Brain (organoid and tissue), 16 donors: ENCODE measurements at places on chromosomes 6 and 20. TPM values are rescaled to one million over a fixed set of nuclear protein-coding genes. Genes with fewer than 3 reads are reported as not detected.

DNA sequence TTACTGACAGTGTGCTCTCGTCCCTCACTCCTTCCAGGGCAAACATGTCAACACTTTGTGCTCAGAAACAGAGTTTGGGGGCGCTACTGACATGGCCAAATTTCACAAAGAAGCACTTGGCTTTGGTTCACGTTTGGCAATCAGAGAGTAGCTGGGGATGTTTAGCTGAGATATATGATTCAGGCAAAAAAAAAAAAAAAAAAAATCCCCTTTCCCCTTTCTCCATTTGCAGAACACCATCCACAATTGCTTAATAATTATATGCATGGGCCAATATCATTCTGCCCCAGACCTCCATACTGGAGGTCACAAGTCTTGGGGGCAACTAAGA lies 128.4 kb upstream of the ADGRF1 start:
- no peak for DNase-seq

DNA sequence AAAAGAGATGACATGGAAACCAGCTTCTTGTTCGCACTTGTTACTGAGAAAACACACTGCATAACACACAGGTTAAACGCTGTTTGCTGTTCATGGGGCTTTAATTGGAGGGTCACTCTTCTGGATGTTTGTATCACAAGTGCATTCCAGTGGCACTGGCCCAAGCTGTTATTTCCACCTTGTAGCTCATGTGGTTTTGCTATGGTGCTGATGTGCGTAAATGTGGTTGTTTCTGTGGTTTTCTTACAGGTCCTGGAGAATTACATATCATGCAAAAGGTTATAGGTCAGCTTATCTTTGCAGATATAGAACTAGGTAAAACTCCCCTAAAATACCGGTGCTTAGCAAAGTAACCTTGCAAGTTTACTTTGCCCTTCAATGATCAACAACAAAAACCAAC lies 89.3 kb upstream of the AHI1 start:
- no peak for DNase-seq

The C6orf163 gene
- 0.25 TPM for polyA plus RNA-seq

The LTA gene
- polyA plus RNA-seq = not detected

DNA sequence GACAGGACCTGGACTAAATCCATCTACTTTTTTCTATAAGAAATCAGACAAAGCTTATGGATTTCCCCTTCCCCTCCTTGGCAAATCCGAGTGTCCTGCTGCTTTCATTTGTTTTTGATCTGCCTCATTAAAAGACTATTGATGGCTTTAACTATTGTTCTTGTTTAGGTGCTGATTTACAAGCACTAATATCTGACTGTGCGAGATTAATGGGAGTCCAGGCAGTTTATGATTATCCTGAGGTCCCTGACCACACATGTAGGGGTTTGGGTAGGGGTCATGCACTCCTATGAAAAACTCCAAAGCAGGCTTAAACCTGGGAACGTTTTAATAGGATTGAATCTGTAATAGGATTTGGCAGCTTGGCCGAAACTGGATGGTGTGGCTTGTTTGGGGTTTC lies 317.5 kb upstream of the POU3F2 start:
- peak; percentile 35 for DNase-seq

GRCh38 chr6:115411756-115412155 lies 648.9 kb downstream of the FRK start:
- DNase-seq = no peak

- DNase-seq = no peak
Observed at GRCh38 chr20:8589956-8590355, 457.9 kb downstream of the PLCB1 start.

GRCh38 chr20:23282546-23282945 lies 68.0 kb upstream of the NXT1 start:
- no peak for DNase-seq

The ZNF76 gene
- polyA plus RNA-seq = 43.0 TPM

The KIF6 gene
- polyA plus RNA-seq = 3.3 TPM

The NR2E1 gene
- 3.0 TPM for polyA plus RNA-seq

DNA sequence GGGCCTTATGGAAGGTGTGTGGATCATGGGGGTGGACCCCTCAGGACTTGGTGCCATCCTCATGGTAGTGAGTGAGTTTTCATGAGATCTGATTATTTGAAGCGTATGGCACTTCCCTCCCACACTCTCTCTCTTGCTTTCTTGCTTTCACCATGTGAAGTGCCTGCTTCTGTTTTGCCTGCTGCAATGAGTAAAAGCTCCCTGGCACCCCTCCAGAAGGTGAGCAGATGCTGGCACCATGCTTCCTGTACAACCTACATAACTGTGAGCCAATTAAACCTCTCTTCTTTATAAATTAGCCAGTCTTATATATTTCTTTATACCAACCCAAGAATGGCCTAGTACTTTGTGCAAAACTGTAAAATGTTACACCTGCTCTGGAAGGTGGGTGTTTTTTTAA lies 396.8 kb upstream of the HS3ST5 start:
- DNase-seq = no peak

- DNase-seq = no peak
Observed at GRCh38 chr6:121879149-121879548, 443.7 kb downstream of the GJA1 start.

The DEF6 gene
- 4.7 TPM for polyA plus RNA-seq

GRCh38 chr20:7031222-7031621 lies 263.7 kb downstream of the BMP2 start:
- DNase-seq = no peak

- DNase-seq = no peak
Observed at GRCh38 chr6:27263886-27264285, 16.4 kb downstream of the PRSS16 start.

GRCh38 chr20:8183526-8183925 lies 51.5 kb downstream of the PLCB1 start:
- no peak for DNase-seq

DNA sequence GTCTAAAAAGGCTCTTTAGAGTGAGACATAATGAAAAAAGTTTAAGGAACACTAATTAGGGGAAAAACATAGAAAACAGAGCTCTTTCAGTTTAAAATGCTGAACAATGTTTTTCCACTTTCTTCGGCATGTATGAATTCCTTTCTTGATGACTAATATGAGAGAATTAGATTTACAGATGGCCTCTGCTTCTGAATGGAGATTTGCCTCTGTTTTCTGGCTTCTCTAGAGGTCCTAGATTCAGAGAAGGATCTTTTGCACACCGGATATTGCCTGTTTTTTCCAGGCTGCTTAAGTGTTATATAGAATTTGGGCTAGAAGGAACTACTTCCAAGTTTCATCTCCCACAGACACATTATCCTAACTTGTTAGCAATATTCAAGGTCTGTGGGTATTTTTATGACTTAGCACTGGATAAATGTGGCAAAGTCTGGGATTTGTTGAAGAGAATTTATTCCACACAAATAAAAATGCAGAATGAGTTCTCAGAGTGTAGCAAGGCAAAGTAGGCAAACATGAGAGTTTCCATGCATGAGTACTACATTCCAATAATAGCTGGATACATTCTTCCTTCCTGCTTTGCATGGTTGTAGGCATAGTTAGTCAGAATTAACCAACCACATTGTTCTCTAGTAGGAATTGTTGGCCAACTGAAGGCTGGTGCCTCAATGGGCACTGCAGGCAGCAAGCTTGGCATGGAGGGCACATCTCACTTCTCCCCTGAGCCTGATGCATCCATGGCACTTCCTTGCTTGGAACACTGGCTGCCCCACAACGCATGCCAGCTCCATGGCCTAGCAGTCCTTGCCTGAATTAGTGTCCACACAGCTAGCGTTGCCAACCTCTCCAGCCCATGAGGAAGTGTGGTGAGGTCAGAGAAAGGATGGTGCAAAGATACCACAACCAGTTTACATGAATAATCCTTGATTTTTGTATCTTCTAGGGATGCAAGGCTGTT lies 224.2 kb downstream of the CLIC5 start:
- DNase-seq = no peak

GRCh38 chr20:38091441-38092216 lies 58.1 kb downstream of the RPRD1B start:
- DNase-seq = peak; percentile 64

DNA sequence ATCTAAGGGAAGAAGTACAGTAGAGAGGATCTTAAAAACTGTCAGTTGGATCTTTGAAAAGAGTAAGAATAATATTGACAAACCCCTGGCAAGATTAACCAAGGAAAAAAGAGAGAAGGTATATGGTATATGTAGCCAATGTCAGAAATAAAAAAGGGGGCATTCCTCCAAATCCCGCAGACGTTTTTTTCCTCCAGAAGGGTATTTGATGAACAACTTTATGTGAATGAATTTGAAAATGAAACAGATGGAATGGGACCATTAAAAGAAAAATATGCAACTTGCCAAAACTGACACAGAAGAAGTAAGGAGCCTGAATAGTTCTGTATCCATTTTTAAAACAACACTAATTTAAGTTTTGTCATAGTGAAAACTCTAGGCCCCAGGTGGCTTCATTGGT lies 35.7 kb downstream of the GFRA4 start:
- DNase-seq = no peak

DNA sequence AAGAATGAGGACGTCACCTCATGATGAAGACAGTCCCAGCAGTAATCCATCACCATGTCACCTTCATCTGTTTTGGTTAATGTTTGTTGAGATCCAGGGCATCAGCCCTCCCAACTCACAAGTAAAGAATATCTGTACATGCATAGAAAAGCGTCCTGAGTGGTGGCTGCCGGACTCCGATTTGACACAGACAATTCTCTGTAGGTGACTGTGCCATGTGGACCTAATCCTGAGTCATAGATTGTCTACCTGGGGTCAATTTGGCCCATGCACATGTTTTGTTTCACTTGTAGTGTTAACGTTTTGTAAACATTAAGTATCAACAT lies 168.4 kb upstream of the UST start:
- DNase-seq = no peak

The GINS1 gene
- 10.2 TPM for polyA plus RNA-seq

DNA sequence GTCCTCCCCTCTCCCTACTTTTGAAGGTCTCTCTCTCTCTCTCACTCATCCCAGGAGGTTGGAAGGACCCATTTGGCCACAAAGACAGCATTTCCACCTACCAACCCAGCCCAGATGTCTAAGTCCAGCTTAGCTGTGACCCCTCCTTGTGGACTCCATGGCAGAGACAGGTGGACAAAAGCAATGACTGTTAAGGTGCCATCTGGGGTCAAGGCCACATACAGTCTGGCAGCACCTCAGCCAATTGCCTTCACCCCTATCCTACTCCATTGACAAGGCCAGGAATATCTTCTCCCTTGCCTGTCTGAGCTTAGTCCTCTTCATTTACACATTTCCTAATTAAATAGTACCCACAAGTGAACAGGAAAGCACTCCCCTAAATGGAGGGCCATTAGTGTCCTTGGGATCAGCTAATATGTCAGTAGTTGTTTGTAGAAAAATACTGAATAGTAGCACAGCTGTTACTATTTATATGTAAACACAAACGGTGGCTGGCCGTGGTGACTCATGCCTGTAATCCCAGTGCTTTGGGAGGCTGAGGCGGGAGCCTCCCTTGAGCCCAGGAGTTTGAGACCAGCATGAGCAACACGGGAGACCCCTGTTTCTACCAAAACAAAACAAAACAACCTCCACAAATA lies 28.8 kb downstream of the GCM1 start:
- no peak for DNase-seq

- DNase-seq = peak; percentile 68
Observed at GRCh38 chr6:7085911-7086310, 21.9 kb upstream of the RREB1 start.

- no peak for DNase-seq
Observed at GRCh38 chr6:711925-712324, 19.0 kb upstream of the EXOC2 start.
